Skin of body (tissue), 3 donors: ENCODE measurements at places on chromosomes 6 and 20. TPM values are rescaled to one million over a fixed set of nuclear protein-coding genes. Genes with fewer than 3 reads are reported as not detected.

- no peak for DNase-seq
These were observed 201.1 kb downstream of the SAMD5 start for GRCh38 chr6:147709396-147710272.

DNA sequence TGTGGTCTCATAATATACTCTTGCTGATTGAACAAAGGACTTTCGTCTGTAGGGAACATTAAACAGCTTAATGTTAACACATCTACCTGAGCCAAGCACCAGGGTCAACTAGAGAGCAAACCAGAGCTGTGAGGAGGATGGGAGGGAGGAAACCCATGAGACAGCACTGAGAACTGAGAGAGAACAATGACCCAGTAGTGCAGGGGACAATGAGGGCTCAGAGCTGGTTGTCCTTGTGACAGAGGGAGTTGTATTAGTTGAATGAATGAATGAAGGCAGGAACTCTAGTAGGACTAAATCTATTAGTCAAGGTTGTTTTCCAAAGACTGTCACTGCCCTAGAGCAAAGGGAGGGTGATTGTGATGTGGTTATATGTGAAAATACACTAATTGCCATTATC lies 28.2 kb upstream of the GSTA4 start:
- DNase-seq: no peak

GRCh38 chr6:39910744-39911143 lies 23.5 kb downstream of the MOCS1 start:
- no peak for DNase-seq

- no peak for DNase-seq
These were observed 4.9 kb downstream of the SCML4 start for GRCh38 chr6:107819217-107819616.

GRCh38 chr20:63702751-63703470 lies 4.9 kb downstream of the ARFRP1 start:
- no peak for DNase-seq

- no peak for DNase-seq
These were observed 34.6 kb downstream of the QKI start for GRCh38 chr6:163449076-163449475.

- DNase-seq: peak; percentile 84
These were observed 52.2 kb downstream of the MARCKS start for GRCh38 chr6:113909224-113909856.

DNA sequence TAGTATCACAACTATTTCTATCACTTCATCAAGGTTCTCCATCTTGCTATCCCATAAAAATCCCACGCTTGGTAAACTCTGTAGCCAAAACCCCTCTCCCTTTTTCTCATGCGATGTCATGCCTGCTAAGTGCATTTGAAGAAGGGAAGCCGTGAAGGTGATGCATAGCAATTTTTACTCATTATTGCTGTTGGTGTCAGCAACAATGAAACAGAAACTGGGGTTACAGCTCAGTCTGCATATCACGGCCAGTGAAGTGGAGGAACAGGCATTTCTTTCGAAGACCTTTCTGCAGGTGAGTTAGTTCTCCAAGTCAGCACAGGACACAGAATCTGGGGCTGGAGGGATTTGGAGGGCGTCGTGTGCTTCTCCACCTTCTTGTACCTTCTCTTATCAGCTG lies 5.8 kb downstream of the UNC93A start:
- DNase-seq: no peak

- no peak for DNase-seq
These were observed 174.0 kb downstream of the SASH1 start for GRCh38 chr6:148516617-148517016.

- DNase-seq: no peak
These were observed 26.5 kb upstream of the CNKSR3 start for GRCh38 chr6:154536999-154537398.

DNA sequence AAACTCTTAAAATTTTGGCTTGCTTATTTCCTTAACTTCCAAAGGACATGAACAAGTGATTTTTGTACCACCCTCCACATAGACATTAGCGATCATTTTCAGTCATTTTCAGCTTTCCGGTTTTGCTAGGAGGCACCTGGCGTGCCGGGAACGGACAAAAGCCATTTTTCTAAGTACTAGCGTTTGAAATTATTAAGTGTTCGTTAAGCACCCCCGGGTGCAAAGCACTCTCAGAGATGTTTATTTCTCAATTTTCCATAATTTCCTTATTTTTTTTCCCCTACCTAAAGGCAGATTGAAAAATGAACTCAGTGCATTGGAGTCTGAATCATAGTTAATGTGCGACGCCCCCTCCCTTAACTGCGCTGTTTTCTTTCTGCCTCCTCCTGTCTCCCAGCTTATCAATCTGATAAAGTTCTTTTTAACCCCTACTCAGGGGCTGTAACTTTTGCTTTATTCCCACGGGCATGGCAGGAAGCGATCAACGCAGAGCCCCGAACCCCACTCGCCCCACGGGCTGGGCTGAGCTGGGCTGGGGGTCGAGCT lies 58.2 kb downstream of the ZNF831 start:
- DNase-seq: no peak

DNA sequence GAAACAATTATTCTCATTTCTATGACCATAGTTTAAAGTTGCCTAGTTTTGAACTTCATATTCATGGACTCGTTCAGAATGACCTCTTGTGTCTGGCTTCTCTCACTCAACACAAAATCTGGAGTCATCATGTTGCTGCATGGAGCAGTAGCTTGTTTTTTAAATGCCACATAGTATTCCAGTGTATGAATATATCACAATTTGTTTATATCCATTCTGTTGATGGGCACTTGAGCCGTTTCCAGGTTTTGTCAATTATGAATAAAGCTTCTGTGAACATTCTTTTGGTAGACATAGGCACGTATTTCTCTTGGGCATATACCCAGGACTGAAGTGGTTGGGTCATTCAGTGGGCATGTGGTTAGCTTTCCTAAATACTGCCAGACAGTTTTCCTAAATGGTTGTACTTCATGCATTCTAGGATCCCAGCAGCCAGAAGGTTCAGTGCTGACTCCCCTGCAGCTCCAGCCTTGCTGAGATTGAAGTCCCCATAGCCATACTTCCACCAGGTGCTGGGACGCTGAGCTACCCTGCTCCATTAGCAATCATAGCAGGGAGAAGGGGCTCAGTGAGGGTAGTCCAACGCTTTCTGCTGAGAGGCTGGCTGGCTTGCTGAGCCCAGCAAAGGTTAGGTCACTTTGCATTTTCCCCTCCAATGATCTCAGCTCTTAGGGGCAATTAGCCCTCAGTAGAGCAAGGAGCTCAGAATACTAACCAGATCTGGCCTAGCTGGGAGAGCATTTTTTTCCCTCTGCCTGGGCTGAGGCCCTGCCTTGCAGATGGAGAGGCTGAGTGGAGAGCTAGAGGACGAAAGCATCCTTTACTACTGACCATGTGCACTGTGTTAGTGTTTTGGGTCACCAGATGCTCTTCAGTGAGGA lies 35.7 kb upstream of the CTNNBL1 start:
- no peak for DNase-seq

DNA sequence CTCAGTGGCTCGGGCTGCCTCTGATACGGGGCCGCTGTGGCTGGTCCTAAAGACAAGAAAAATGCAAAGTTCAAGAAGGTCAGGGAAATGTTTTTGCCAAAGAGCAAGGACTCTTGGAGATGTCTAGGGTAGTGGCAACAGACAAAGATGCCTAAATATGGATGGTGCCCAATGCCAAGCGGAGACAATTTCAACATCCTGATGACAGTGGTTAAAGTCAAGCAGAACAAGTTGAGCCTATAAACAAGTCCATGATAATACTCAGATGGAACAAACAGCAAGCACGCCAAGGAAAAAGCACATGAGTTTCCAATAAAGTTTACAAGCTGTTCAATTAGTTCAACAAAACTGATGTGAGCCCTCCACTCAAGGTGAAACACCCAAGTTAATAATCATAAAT lies 51.1 kb downstream of the SLC22A1 start:
- no peak for DNase-seq

DNA sequence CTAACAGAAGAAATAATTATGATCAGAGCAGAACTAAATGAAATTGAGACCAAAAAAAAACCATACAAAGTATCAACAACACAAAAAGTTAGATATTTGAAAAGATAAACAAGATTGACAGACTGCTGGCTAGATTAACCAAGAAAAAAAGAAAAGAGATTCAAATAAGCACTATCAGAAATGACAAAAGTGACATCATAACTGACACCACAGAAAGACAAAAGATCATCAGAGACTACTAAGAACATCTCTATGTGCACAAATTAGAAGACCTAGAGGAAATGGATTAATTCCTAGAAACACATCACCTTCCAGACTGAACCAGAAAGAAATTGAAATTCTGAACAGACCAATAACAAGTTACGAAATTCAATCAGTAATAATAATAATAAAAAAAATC lies 17.9 kb downstream of the DTNBP1 start:
- no peak for DNase-seq

DNA sequence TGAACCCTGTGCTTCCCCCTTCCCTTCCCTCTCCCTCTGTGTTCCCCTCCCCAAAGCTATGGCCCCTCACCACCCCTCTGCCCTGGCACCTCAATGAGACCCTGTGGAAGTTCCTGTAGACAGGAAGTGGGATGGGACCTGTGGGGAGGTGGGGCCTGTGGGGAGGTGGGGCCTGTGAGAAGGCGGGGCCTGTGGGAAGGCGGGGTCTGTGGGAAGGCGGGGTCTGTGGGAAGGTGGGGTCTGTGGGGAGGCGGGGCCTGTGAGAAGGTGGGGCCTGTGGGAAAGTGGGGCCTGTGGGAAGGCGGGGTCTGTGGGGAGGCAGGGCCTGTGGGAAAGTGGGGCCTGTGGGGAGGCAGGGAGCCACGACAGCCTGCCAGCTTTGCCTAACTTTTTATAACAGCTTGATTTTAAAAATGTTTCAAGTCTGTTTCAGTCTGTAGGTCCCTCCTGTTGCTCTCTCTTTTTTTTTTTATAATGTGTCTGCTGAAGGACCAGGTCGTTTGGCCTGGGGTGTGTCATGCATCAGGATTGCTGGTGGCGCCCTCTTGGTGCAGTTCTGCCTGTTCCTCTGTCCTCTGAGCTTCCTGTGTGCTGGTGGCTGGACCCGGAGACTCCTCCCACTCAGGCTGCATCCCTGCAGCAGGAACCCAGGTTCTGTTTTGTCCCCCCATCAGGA lies 70.5 kb upstream of the SLCO4A1 start:
- no peak for DNase-seq

DNA sequence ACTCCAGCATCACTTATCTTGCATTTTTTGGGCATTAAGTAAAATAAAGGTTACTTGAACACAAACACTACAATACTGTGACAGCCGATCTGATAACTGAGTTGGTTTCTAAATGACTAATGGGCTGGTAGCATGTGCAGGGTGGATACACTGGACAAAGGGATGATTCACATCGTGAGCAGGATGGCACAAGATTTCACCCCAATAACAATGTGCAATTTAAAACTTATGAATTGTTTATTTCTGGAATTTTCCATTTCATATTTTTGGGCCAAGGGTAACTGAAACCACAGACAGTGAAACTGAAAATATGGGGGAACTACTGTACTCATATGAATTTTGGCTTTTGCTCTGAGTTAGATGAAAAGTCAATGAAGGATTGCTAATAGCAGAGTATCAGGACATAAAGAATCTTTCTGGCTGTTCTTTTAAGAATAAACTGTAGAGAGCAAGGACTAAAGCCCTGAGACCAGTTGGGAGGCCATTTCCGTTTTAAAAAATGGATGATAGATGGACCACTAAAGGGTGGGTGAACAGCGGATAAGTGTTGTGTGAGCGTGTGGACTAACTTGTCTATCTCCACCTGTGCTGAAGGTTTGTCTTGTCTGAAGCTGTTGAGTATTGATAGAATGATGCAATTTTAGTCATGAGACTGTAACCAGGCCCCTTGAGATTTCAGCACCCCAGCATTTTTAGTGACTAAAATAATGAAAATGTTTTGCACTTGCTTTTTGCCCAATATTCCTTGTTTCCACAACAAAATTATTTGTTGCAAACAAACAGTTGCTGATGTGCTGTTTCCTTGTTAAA lies 8.2 kb downstream of the SPINT3 start:
- no peak for DNase-seq

DNA sequence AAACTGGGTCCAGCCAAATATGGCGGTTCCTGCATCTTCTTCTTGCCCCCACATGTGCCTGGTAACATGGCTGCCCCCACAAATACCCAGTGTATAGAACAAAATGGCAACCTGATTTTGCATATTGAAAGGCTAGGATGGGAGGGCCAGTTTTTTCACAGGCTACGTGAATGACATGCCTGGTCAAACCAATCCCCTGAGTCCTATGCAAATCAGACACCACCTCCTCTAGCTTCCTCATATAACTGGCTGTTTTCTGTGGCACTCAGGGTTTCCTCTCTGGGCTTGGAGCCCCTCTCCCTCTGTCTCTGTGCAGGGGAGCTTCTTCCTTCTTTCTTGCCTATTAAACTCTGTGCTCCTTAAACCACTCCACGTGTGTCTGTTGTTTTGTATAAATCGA lies 372.1 kb downstream of the KIF16B start:
- no peak for DNase-seq

- no peak for DNase-seq
These were observed 14.6 kb upstream of the BLCAP start for GRCh38 chr20:37542281-37542680.

GRCh38 chr20:1868856-1869255 lies 26.4 kb upstream of the SIRPA start:
- no peak for DNase-seq

DNA sequence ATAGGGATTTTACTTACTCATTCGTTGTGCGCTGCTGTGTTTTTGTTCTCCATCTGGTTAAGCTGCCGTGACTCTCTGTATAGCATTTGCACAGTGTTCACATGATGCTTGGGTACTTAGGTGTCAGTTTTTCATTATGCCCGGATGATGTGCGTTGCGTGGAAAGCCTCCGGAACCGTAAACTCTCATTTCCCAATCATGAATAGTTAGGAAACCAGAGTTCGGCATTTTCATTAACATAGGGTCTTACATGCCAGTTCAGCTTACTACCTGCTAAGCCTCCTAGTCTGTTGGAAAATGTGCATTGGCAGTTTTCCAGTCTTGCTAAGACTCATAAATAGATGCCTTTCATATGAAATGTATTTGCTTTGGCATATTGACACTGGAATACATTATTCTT lies 483.4 kb upstream of the FLRT3 start:
- DNase-seq: no peak

GRCh38 chr6:53465732-53466131 lies 79.2 kb downstream of the GCLC start:
- no peak for DNase-seq

DNA sequence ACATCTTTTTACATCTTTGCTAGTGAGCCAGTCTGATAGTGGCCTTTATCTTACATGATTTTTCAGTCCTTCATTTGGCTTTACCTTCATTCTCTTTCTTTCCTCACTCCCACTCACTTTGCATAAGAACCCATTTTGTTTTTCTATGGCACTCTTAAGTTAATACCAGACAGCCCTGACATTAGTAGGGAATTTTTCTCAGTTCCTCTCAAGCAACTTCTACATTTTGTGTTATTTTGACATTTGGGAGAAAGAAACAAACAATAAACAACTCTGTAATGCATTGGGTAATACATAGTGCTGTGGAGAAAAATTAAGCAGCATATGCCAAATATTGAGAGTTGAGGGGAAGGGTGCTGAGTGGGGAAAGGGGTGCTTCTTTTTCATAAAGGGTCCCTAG lies 524.1 kb upstream of the JAG1 start:
- no peak for DNase-seq

- peak; percentile 60 for DNase-seq
These were observed 10.5 kb upstream of the KIAA1755 start for GRCh38 chr20:38270869-38271605.

The MAS1 gene
- under 0.01 TPM for total RNA-seq

The HRH3 gene
- total RNA-seq: 0.10 TPM

The CALHM4 gene
- total RNA-seq: 0.79 TPM

The GPX5 gene
- total RNA-seq: not detected

The MOG gene
- total RNA-seq: not detected

The RAB23 gene
- 24.4 TPM for total RNA-seq

The KIF13A gene
- total RNA-seq: 46.1 TPM

The CLPSL1 gene
- not detected for total RNA-seq

The LAMA5 gene
- 44.2 TPM for total RNA-seq

The GHRH gene
- total RNA-seq: not detected

The ADGRF1 gene
- 0.10 TPM for total RNA-seq

The LEMD2 gene
- total RNA-seq: 39.2 TPM
